Neural crest cell (in vitro differentiated cells): ENCODE measurements at places on chromosomes 6 and 20.

- DNase-seq = no peak
Observed at GRCh38 chr6:10847684-10848083, 9.3 kb upstream of the MAK start.

DNA sequence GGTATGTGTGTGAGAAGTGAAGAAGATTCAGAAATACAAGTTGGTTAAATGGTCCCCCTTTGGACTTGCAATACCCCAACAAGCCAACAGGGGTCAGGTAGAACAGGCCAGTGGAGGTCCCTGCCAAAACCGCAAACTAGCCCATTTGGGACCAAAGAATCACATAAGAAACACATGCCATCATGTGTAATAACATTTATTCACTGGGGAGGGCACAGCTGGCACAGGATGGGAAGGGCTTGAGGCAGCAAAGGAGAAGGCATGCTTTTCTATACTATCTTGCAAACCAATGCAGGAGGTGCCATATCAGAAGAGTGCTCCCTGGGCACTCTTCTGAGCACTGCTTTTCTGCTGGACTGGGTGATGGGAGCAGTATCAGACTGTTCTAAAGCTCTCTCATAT lies 116.1 kb upstream of the TRAF3IP2 start:
- no peak for DNase-seq

DNA sequence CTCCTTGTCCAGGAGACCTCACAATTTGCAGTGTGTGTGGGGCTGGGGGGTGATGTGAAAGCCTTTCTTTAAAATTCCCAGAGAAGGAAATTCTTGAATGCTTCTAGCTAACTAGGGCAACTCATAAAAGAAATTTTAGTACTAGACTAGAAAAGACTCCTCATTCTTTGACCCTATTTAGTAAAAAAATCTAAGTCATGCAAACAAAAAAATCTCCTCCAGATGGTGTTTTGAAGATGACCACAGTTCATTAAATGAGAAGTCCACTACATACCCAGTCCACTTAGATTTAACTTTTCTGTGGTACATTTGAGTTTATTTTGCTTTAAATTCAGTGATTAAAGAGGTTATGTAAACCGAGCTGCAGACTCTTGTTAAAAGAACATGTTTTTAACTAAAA lies 67.5 kb downstream of the NDUFAF5 start:
- DNase-seq = no peak

DNA sequence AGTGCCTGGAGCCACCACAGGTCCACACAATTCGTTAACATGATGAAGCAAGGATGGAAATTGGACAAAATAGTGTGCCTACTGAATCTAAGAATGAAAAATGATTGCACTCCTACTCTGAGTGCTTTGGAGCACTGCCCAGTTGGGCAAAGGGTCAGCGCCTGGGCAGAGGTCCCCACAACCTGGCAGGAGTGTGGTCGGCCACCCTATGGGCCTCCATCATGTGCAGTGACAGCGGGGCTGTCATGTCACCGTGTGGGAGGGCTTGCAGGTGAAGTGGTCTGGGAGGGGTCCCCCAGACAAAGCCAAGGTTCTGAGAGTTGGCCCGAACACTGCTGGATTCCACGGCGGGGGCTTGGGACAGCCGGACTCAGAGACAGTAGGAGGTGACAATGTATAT lies 36.2 kb upstream of the CD93 start:
- DNase-seq = no peak

DNA sequence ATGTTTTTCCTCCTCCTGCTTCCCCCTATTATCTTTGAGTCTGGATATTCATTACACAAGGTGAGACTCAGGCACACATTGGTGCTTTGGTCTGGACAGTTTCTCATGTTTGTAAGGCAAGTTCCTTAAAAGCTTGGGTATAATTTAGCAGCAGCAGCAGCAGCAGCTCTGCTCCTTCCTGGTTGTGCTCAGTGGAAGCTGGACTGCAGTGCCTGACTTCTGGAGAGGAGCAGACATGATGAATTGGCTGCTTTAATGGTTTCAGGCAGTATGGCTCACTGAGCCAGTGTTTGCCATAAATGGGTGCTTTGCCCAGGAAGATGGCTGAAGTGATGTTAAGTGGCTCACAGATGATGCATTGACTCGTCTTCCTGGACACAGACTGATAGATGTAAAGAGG lies 32.4 kb downstream of the SLC9A8 start:
- DNase-seq = no peak

DNA sequence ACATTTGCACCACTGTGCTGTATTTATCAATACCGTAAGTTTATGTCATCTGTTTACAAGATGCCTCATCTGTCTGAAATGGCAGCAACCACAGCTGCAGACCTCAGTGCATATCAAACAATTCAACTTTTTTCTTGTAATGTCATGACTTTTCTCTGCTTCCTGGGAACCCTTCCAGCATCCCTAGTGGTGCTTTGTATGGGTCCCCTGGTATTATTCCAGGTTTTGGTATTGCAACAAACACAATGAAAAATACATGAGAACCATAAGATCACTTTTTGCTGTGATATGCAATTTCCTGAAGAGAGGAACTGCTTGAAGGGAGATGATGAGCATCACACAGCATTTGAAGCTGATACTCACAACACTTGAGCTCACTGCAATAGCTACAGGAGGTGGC lies 12.0 kb upstream of the TXNDC5 start:
- no peak for DNase-seq

DNA sequence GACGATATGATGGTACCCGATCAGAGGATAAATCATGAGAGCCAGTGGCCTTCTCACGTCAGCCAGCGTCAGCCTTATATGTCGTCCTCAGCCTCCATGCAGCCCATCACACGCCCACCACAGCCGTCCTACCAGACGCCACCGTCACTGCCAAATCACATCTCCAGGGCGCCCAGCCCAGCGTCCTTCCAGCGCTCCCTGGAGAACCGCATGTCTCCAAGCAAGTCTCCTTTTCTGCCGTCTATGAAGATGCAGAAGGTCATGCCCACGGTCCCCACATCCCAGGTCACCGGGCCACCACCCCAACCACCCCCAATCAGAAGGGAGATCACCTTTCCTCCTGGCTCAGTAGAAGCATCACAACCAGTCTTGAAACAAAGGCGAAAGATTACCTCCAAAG lies 122.2 kb downstream of the TMEM242 start:
- DNase-seq = no peak

DNA sequence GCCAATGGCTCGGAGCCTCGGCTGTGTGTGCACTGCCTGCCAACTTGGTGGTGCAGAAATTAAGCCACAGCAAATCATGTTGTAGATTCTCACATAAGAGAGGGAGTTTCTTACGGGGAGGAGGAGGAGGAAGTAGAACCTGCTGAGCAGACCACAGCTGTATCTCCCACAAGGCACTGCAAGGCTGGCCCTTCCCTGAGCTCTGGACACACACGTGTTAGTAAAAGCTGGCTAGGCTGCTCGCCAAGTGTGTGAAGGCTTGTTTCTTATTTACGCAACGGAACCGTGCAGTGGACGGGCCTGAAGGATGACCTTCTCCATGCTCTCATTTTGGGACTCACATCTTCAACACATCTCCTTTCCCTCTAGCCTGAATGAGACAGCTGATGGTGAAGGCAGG lies 15.7 kb upstream of the QKI start:
- no peak for DNase-seq

DNA sequence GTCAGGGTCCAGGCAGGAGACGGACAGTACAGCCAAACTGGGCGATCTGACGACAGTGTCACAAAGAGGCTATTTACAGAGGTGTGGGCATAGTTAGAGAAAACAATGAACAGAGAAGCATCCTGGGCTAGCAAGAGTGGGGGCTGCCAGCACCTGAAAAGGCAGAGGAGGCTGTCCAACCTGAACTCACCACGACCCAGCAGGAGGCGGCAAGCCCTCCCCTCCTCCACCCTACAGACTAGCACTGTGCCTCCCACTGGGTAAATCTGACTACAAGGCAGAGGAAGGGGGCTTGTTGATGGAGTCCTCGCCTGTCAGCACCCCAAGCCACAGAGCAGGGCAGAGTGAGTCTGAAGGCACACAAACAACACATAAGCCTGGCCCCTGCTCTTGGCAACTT lies 52.8 kb upstream of the CDYL start:
- DNase-seq = no peak

GRCh38 chr6:128919412-128920180 lies 36.7 kb downstream of the LAMA2 start:
- no peak for DNase-seq

GRCh38 chr6:136975089-136975715 lies 53.1 kb downstream of the SLC35D3 start:
- no peak for DNase-seq

GRCh38 chr6:166151798-166152197 lies 15.9 kb downstream of the TBXT start:
- no peak for DNase-seq
